CD14-positive monocyte (primary cell): ENCODE measurements at places on chromosomes 7 and 10. TPM values are rescaled to one million over a fixed set of nuclear protein-coding genes. Genes with fewer than 3 reads are reported as not detected.
A peak's percentile ranks its signal among the peaks of the same experiment; 100 is the strongest.

CDCA7L gene
- 2.5 TPM for polyA plus RNA-seq

- H3K27ac ChIP-seq = no peak overlapping the region
- no peaks in the 10 kb centered on the region for H3K36me3 ChIP-seq
- H3K4me3 ChIP-seq = no peak overlapping the region
- H3K4me1 ChIP-seq = no peaks in the 10 kb centered on the region
Measured at GRCh38 chr10:8556321-8556720, 501.8 kb downstream of the GATA3 start.

- H3K4me1 ChIP-seq = no peaks in the 10 kb centered on the region
- no peak for DNase-seq
- H3K4me3 ChIP-seq = no peak overlapping the region
- H3K27ac ChIP-seq = no peak overlapping the region
- H3K36me3 ChIP-seq = no peaks in the 10 kb centered on the region
- H3K27me3 ChIP-seq = no peaks in the 10 kb centered on the region
Measured at GRCh38 chr7:42567051-42567450, 330.0 kb upstream of the GLI3 start.

DNA sequence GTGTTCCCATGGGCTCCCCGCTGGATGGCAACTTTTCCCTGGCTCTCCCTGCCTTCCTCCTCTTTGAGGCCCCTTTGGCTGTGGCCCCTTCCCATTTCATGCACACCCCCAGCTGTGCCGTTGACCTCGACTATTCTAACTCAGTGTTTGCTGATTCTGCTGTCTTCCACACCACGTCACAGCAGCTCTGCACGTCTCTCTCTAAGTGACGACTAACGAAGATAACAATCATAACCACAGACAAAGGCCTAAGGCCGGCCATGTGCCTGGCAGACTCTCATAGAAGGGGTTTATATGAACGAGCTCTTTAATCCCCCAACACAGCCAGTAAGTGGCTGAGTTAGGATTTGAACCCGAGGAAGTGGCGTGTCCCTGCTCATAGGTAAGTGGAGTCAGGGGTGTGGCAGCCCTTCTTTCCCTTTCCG is 151.5 kb upstream of the SHH start:
- no peak for DNase-seq
- H3K4me1 ChIP-seq = no peaks in the 10 kb centered on the region
- H3K27ac ChIP-seq = no peak overlapping the region
- H3K4me3 ChIP-seq = no peak overlapping the region

MEOX2 gene
- not detected for polyA plus RNA-seq

- DNase-seq = no peak
- H3K4me1 ChIP-seq = no peaks in the 10 kb centered on the region
- H3K36me3 ChIP-seq = no peaks in the 10 kb centered on the region
- no peak overlapping the region for H3K27ac ChIP-seq
- H3K4me3 ChIP-seq = no peak overlapping the region
Measured at GRCh38 chr7:44348851-44349781, 23.7 kb upstream of the CAMK2B start.

DNA sequence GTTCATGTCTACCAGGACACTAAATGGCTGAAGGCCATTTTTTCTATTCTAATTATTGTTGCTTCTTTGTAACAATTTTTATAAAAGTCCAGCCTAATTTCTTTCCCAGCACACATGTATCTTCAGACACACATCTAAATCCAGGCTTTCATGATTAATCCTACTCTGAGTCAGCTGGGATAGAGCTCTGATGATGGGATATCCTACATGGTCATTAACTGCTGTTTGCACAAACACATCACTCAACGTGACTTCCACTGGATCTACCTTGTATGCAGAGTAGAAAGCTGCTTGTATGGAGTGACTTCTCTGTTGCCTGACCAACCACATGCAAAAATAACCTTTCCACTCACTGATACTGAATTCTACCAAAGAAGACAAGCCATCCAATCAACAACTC is 260.9 kb downstream of the AHR start:
- peaks cover 28% of the 10 kb centered on the region for H3K27me3 ChIP-seq
- no peak overlapping the region for H3K27ac ChIP-seq
- no peaks in the 10 kb centered on the region for H3K36me3 ChIP-seq
- peaks cover 2% of the 10 kb centered on the region for H3K4me1 ChIP-seq
- no peak overlapping the region for H3K4me3 ChIP-seq
- no peak for DNase-seq

TEX36 gene
- polyA plus RNA-seq = not detected

GRCh38 chr7:11633310-11633709 is 198.7 kb downstream of the THSD7A start:
- no peaks in the 10 kb centered on the region for H3K4me1 ChIP-seq
- H3K27me3 ChIP-seq = no peaks in the 10 kb centered on the region
- DNase-seq = no peak
- no peak overlapping the region for H3K27ac ChIP-seq
- no peak overlapping the region for H3K4me3 ChIP-seq

- no peaks in the 10 kb centered on the region for H3K36me3 ChIP-seq
- H3K27ac ChIP-seq = no peak overlapping the region
- no peaks in the 10 kb centered on the region for H3K27me3 ChIP-seq
- H3K4me1 ChIP-seq = no peaks in the 10 kb centered on the region
- H3K4me3 ChIP-seq = no peak overlapping the region
Measured at GRCh38 chr10:118625504-118625903, 30.1 kb upstream of the PRLHR start.

RBM17 gene
- polyA plus RNA-seq = 44.5 TPM

- H3K27me3 ChIP-seq = no peaks in the 10 kb centered on the region
- peaks cover 20% of the 10 kb centered on the region for H3K4me1 ChIP-seq
- H3K36me3 ChIP-seq = no peaks in the 10 kb centered on the region
- no peak overlapping the region for H3K27ac ChIP-seq
Measured at GRCh38 chr7:140297192-140297591, 101.1 kb downstream of the SLC37A3 start.

- peaks cover 23% of the 10 kb centered on the region for H3K4me1 ChIP-seq
- peak; percentile 66 for DNase-seq
- no peak overlapping the region for H3K4me3 ChIP-seq
- no peaks in the 10 kb centered on the region for H3K27me3 ChIP-seq
- no peak overlapping the region for H3K27ac ChIP-seq
- no peaks in the 10 kb centered on the region for H3K36me3 ChIP-seq
Measured at GRCh38 chr10:97708976-97709946, 4.3 kb upstream of the MARVELD1 start.

DNA sequence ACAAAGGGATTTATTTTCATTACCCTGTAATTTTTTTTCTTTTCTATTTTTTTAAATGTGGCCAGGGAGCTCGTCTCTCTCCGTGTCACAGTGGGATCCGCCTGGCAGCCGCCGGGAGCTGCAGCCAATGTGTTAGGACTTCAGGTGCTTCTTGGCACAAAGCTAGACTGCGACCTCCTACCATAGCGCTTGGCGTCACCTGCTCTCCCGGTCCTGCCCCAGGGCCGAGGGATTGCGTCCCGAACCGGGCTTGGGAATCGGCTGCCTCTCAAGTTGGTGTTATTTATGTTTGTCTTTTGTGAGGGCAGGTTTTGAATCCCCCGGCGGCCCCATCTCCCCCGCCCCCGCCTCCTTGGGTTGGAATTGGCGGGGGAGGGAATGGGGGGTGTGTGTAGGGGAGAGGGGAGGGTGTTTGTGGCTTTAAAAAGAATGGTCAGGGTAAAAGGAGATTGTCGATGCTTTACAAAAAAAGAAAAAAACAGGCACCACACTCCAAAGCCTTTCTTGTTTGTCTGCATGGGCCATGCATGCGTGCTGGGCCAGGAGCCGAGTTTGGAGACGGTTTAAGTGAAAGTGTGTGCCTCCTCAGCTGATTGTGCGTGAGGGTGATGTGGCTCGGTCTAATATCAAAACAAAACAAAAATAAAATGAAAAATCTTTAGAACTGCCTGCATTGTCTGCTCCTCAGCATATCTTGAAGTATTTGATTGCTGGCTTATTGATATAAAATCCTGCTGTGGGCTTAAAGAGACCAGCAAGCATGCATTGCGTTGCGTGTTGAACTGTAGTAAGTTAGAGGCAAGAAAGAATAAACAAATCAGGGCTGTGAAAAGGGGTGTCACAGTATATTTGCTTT is 1.2 kb downstream of the PPP1R9A start:
- no peaks in the 10 kb centered on the region for H3K36me3 ChIP-seq
- H3K4me1 ChIP-seq = no peaks in the 10 kb centered on the region
- DNase-seq = no peak
- peaks cover 37% of the 10 kb centered on the region for H3K27me3 ChIP-seq
- H3K4me3 ChIP-seq = no peak overlapping the region

DNA sequence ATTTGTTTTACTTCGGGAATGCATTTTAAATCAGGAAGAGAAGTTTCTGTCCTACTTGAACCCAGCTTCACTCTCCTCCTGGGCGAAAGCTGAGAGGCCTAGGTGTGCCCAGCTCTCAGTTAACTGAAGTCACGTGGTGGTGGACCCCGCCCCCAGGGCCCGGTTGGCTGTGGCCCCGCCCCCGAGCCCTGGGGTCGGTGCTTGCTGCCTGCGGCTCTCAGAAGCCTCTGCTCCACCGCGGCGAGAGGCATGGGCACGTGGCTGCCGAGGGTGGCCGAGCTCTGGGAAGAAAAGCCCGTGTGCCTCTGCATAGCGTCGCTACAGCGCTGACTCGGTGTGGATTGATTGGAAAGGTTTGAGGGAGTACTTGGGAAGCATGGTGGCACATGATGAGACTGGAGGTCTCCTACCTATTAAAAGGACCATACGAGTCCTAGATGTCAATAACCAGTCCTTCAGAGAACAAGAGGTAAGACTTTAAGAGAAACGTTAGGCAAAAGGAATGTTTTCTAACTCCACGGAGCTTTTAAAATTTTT is 34.1 kb downstream of the NET1 start:
- DNase-seq = peak; percentile 67
- H3K36me3 ChIP-seq = no peaks in the 10 kb centered on the region
- H3K4me1 ChIP-seq = peaks cover 6% of the 10 kb centered on the region
- peak overlapping the region; percentile 20 for H3K27ac ChIP-seq

DNA sequence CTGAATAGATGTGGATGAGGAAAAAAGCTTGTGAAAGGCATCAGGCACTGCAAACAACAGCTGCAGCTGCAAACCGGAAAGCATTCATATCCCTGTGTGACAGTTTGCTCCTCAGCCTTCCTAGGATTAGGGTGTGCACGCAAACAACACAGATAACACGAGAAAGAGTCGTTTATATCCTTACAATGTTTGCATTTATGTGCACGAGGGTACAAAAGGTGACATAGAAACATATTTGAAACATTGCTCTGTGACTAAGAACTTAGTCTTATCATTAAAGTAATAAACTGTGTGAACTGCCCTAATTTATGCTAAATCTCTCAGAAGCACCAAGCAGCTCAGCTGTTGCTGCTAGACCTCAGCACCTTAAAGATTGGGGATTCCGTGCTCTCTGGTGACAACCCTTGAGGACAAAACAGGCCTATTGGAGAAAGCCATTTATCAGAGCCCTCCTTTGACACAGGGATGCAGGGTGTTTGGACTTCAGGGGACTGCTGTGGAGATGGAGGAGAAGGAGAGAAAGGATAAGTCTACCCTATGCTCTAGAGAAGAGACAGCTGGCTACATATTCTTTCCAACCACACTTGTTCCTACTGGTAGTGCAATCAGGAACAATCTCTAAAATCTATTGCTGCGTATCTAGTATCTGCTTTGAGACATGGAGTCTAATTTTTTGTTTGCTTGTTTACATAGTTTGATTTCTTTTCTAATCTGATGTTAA is 176.2 kb downstream of the GNAT3 start:
- no peak overlapping the region for H3K4me3 ChIP-seq
- H3K27me3 ChIP-seq = no peaks in the 10 kb centered on the region
- H3K27ac ChIP-seq = no peak overlapping the region
- no peaks in the 10 kb centered on the region for H3K4me1 ChIP-seq

- peak; percentile 3 for DNase-seq
- H3K27ac ChIP-seq = no peak overlapping the region
- H3K27me3 ChIP-seq = no peaks in the 10 kb centered on the region
- no peak overlapping the region for H3K4me3 ChIP-seq
Measured at GRCh38 chr7:47150497-47151260, 431.2 kb downstream of the TNS3 start.
